ENCODE measurements at places on chromosomes 6 and 20.
A peak's percentile ranks its signal among the peaks of the same experiment; 100 is the strongest.

- no peak for DNase-seq
Observed at GRCh38 chr6:44045672-44046015, 81.6 kb downstream of the MRPL14 start.

DNA sequence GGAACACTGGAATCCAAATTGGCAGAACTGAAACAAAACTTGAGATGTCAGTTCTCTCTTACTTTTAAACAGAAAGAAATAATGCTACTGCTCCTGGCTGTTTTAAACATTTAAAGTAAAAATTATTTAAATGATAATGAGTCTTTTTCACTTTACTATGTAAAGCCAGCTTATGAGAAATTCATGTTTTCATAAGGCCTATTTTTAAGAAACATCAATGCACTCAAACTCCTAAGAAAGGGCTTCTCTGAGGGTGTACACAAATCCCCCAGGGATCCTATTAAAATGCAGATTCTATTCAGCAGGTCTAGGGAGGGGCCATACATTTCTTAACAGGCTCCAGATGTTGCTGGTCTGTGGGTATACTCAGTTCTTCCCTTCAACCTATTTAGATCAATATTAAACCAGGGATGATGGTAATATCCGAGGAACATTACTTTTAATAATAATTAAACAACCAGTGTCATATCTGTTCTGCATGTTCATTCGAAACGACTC lies 2.3 kb downstream of the FERMT1 start:
- DNase-seq, result no peak

DNA sequence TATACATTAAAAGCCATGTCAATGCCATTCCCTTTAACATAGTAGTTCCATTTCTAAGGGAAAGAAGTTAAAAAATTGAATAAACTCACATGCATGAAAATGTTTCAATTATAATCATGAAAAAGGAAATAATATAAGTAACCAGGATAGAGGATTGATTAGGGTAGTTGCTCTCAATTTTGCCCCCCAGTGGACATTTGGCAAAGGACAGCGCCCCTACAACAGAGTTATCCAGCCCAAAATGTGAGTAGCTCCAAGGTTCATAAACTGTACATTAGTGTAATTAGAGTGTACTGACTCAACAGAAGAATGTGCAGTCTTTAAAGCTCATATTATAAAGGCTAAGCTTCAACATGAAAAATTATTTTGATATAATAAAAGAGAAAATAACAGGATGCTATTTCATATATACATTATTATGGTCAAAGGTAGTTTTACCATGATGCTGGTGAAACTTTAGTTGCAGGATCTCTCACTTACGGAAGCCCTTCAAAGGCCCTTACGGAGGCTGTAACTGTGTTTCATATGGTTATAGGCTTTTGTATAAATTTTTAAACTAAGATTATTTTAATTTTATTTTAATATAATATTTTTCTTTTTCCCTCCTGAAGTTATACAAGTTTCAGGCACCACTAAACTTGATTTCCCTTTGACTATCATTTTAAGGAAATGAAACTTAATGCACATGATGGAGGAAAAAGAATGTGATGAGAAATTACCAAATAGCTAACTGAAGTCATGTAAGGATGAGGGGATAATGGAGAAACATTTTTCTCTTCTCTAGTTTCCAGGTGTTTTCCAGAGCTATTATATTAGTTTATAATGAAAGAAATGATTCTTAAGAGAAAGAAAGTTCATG lies 403.6 kb downstream of the PLCB1 start:
- DNase-seq, result no peak

GRCh38 chr6:20875369-20875963 lies 341.2 kb downstream of the CDKAL1 start:
- peak; percentile 61 for DNase-seq

GRCh38 chr6:160221423-160221822 lies 37.2 kb downstream of the SLC22A2 start:
- no peak for DNase-seq

DNA sequence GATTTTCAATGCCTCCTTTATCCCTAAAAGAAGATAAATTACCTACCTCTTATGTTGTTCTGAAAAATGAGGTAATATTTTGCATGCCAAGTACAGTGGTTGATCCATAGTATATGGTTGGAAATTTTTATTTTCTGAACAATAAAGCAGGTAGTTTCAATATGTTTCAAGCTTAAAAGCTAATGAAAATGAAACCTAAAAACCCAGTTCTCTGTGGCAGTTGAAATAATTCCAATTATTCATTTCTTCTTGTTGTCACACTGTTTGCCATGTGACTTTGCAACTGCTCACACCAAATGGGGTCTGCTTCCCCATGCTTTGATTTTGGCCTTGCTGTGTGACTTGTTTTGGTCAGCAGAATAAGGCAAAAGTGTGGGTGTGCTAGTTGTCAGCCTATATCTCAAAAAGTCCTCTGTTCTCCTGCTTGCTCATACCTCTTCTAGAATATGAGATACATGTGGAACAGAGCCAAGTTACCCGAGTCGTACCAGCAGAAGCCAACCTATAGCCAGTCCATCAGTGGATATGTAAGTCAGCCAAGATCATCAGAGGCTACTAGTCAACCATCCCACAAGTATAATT lies 197.2 kb upstream of the THEMIS start:
- no peak for DNase-seq

- no peak for DNase-seq
Observed at GRCh38 chr20:32321390-32321789, 36.7 kb upstream of the ASXL1 start.

- DNase-seq, result no peak
Observed at GRCh38 chr6:139932671-139933070, 558.2 kb upstream of the CITED2 start.

DNA sequence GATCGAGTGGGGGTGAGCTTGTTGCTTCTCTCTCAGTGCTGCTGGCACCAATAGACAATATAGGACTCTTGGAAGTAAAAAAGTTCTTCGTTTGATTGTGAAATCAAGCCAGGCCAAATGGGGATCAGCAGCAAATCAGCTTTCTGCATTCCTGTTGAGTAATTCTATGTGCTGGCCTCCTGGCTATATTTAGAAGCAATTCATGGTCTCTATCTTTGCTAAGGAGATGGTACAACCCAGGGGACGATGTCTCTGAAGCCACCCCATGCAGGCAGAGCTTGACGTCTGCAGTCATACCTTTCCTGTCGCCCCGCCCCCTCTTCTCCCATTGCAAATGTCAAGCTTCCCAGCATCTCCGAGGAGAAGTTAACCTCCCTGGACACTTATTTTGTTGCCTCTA lies 199.1 kb downstream of the SCP2D1 start:
- no peak for DNase-seq

- no peak for DNase-seq
Observed at GRCh38 chr20:18362916-18363315, 74.6 kb downstream of the ZNF133 start.

DNA sequence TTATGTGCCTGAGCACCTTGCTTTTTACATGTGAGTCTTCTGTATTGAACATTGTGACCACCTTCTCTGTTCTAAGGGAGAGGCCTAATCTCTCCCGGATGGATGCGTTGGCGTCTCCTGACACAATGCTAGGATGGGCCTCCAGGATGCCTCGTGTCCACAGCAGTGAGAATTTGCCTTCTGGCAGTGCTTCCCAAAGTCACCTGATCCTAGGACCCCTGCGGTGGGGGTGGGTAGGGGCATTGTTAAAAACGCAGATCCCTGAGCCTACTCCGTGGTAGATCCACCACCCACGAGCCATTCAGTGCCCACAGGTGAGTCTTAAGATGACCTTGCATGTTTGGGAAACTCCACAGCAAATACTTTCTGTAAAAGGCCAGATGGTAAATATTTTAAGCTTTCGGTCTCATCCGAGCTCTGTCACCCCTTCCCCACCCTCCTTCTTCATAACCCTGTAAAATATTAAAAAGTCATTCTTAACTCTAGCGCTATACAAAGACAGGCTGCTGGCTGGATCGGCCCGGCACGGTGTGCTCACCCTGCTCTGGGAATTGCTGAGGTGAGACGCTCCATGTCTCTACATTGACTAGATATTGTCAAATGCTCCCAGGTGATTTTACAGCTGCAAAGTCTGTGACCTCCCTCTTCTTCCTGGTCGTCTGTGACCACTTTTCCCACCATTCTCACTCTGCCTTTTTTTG lies 106.7 kb upstream of the IYD start:
- no peak for DNase-seq

- DNase-seq, result no peak
Observed at GRCh38 chr6:165345700-165346099, 36.3 kb upstream of the C6orf118 start.
